ENCODE measurements at places on chromosomes 2 and 18. TPM values are rescaled to one million over a fixed set of nuclear protein-coding genes. Genes with fewer than 3 reads are reported as not detected.

STPG4 gene
- total RNA-seq: not detected

LINC00305 gene
- not detected for total RNA-seq

TMEM169 gene
- total RNA-seq: 2.9 TPM

CTLA4 gene
- total RNA-seq: not detected

EVA1A gene
- total RNA-seq: 95.4 TPM

GPR35 gene
- total RNA-seq: 0.12 TPM

SERPINB2 gene
- total RNA-seq: 20.5 TPM

DLX2 gene
- 0.72 TPM for total RNA-seq

CNDP1 gene
- not detected for total RNA-seq

RUFY4 gene
- not detected for total RNA-seq

DIPK1C gene
- total RNA-seq: not detected

GKN2 gene
- not detected for total RNA-seq

QPCT gene
- 137 TPM for total RNA-seq

CXCR1 gene
- total RNA-seq: not detected

ESPNL gene
- total RNA-seq: not detected

ZBTB7C gene
- 0.12 TPM for total RNA-seq

CFC1 gene
- not detected for total RNA-seq

SRD5A2 gene
- total RNA-seq: not detected

MARCO gene
- total RNA-seq: not detected

RGPD3 gene
- total RNA-seq: 0.20 TPM

EVX2 gene
- not detected for total RNA-seq

PSMA8 gene
- total RNA-seq: not detected

RFTN2 gene
- total RNA-seq: 1.7 TPM

PLEK gene
- not detected for total RNA-seq

CHMP1B gene
- total RNA-seq: 28.7 TPM

APOB gene
- total RNA-seq: not detected

PIK3C3 gene
- 43.0 TPM for total RNA-seq

GALNT14 gene
- 3.2 TPM for total RNA-seq

All from RPMI7951 (cell line).